ENCODE measurements at places on chromosomes 5 and 9.

GRCh38 chr5:90934091-90934719 is 375.6 kb downstream of the ADGRV1 start:
- no peak for DNase-seq

DNA sequence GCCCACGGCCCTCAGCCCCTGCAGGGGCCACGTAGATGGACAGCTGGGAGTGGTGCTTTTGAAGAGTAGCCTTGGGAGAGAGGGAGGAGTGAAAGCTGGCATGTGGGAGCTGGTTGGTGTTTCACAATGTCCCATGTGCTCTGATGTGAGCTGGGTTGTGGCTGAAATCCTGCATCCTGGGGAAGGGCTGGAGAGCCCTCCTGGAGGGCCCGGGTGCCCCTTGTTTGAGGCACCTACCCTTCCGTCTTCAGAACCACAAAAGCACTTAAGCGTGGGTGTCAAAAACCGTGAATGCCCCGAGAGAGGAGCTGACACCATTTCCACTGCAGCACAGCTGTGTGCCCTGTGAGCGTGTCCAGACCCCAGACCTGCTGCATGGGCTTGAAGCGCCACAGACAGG is 199.1 kb upstream of the ZNF618 start:
- DNase-seq: peak; percentile 66

- DNase-seq: no peak
Observed at GRCh38 chr9:110451726-110452125, 114.1 kb upstream of the TXNDC8 start.

- DNase-seq: peak; percentile 13
Observed at GRCh38 chr5:122156724-122157325, 27.5 kb downstream of the ZNF474 start.

DNA sequence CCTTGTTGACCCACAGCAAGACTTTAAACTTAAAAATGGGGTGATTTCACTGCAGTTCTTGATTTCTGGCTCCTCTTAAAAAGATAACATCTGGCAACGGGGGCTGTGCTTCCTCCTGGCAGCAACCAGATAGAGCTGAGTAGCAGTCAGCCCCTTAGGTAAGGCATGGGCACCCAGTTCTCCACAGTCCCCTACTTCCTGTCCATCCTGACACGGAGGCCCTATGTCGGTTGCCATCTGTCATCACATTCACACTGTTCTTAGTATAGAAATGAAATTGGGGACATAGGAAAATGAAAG is 11.7 kb downstream of the CD74 start:
- DNase-seq: no peak

DNA sequence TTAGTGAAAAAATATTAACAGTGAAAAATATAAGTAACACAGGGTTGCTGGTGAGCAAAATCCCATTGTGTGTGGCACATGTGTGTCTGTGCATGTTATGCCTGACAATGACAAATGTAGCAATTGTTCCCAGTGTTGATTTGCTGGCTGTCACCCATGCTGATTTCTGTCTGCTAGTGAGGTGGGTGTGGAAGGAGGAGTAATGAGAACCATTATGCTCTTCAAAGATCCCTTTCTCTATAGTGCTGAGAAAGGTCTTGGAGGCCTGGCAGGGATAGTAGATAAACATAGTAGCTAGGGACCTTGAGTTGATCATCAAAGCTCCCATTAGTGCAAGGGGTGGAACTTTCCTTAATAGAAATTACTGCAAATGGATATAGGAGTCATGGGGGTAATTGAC is 152.5 kb upstream of the CLINT1 start:
- no peak for DNase-seq

- no peak for DNase-seq
Observed at GRCh38 chr5:43839218-43839617, 236.2 kb downstream of the NNT start.

- DNase-seq: no peak
Observed at GRCh38 chr9:10434412-10434811, 178.4 kb downstream of the PTPRD start.

DNA sequence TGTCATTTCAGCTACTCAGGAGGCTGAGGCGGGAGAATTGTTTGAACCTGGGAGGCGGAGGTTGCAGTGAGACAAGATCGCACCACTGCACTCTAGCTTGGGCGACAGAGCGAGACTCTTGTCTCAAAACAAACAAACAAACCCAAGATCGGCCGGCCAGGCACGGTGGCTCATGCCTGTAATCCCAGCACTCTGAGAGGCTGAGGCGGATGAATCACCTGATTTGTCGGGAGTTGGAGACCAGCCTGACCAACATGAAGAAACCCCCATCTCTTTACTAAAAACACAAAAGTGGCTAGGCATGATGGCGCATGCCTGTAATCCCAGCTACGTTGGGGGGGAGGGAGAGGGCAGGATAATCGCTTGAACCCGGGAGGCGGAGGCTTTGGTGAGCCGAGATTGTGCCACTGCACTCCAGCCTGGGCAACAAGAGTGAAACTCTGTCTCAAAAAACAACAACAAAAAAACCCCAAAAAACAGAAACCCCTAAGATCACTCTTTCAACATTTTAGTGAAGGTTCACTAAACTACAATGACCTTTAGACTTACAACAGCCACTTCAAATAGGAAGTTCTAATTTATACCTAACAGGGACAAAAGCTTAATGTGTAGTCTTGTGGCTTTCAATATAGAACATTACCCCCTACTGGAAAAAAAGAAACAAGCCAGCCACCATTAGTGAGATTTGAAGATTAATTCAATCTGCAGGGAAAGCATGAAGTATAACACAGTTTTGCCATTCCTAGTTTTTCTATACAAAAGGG is 7.0 kb downstream of the HSPA9 start:
- no peak for DNase-seq

GRCh38 chr9:78358329-78359051 is 61.6 kb downstream of the PSAT1 start:
- no peak for DNase-seq

- DNase-seq: no peak
Observed at GRCh38 chr9:8604201-8604600, 804.6 kb upstream of the DMAC1 start.

- no peak for DNase-seq
Observed at GRCh38 chr9:17057729-17058128, 77.1 kb upstream of the CNTLN start.

DNA sequence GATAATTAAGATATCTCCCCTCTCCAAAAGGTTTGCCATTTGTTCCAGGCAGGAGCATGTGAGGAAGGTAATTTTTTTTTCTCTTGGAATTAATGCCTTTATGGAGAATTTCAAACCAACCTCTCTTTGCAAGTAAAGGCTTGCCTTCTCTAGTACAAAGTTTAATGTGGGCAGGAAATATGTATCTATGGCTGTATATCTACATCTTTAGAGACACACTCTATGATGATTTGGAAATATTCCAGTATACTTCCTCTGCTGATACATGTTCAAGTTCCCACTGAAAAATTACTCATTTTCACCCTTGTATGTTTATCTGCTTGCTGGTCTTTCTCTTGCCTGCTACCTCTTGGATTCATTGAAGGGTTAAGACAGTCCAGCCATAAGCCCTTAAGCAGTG is 83.5 kb upstream of the SEMA6A start:
- no peak for DNase-seq

GRCh38 chr5:102986074-102986473 is 133.9 kb downstream of the GIN1 start:
- no peak for DNase-seq

GRCh38 chr9:129392093-129392541 is 214.1 kb upstream of the IER5L start:
- DNase-seq: no peak

- no peak for DNase-seq
Observed at GRCh38 chr9:34240006-34240405, 61.2 kb downstream of the UBAP1 start.

DNA sequence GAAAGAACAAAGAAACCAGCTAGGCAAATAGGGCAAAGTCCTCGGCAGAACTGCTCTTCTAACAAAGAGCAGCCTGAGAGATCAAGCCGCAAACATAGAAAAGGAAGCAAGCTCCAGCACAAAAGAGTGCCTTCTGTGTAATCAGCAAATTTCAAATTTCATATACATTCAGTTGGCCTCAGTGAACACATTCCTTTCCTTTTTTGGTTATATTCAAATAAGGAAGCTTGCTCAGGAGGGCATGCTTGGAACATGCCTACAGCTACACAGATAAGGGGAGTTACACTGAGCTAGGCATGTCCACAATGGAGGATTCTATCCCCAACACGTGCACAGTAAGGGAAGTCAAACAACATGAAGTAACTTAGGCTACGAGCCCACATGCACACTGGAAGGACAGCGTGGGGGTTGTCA is 23.4 kb downstream of the IL33 start:
- DNase-seq: no peak

GRCh38 chr5:135173662-135174290 is 139.7 kb upstream of the PITX1 start:
- no peak for DNase-seq

DNA sequence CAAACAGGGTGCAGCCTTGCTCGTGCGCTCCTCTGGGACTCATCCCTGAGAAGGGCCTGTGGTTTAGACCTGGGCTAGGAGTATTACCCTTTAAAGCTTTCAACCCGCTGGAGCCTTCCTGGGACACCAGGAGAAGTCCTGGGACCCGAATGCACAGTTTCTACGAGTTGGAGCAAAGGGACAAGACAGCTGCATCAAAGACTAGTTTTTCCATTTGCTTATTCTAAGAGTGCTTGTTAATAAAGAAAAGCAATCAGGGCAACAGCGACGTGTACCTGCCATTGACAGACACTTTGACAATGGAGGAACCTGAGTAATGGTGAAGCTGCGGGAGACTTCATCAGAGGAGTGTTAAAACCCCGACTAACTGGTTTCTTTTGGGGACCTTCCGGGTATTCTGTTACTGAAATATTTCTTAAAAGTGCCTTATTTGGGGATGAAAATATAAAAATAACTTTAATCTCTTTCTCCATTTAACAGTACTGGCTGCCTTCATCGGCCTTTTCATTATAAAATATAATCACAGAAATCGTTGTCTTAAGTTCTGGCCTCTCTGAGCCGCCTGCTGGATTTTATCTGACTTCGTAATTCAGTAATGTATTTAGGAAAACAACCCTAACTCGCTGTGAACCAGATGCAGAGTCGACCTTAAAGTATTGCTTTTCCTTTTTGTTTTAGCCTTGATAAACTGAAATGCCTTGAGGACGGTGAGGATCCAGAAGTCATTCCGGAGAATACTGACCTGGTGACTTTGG is 732 bp downstream of the SNAPC3 start:
- peak; percentile 4 for DNase-seq

- DNase-seq: no peak
Observed at GRCh38 chr5:109701792-109702191, 12.1 kb downstream of the MAN2A1 start.

- peak; percentile 92 for DNase-seq
Observed at GRCh38 chr5:103428411-103428871, 134.1 kb downstream of the NUDT12 start.

GRCh38 chr9:27280860-27281259 is 16.1 kb downstream of the EQTN start:
- no peak for DNase-seq

DNA sequence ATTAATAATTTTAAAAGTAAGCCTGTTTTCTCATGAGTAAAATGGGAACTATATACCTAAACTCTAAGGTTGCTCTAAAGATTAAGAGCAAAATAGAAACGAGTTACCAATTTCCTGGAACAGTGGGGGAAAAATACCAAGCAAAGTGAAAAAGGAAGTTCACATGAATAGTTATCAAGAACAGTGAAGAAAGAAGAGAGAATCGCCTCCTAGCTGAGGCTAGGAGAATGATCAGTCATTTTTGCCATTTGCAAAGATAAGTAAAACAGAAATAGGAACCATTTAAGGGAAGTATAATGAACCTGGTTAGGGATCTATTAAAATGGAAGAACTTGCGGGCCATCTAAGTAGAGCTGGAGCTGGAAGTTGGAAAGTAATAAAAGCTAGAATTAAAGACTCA is 50.7 kb downstream of the P4HA2 start:
- DNase-seq: no peak

GRCh38 chr5:90220554-90220953 is 189.0 kb downstream of the CETN3 start:
- DNase-seq: no peak

DNA sequence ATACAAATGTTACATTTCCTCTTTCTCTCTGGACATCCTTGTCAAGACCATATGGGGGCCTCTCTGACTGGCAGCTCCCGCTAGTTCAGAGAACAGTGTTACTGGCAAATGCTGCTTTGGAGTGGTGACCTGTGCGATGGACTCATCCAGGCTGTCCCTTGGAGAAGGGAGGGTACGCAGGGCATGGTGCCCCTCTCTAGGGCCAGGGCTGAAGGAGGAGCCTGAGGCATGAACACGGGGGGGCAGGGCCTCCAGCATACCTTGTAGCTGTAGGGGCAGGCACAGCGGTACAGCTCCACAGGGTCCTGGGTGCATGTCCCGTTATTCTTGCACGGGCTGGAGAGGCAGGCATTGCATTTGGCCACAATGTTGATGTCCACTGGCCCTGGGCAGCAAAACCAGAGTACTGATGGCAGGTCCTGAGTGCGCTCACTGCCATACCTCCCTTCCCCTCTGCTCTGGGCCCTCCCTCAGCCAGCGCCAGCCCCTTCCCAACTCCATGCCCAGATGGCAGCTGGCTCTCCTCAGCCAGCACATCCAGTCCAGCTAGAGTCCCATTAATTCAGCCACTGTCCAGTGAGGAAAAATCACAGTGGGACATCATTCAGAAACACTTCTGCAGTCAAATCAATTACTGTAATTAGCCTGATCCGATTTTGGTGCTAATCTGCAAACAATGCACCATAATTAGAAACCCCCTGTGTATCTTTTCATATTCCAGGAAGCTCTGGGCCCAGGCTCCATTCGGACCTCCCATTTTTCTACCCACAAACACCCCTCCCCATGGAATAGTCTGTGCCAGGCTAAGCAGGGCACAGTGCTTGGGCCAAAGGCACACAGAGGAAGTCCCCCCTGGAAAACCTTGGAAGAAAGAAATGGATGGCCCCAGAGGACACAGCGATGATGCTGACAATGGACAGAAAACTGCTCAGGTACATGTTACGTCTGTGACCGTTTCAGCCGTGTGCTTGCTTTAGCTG is 128.8 kb upstream of the PANK3 start:
- no peak for DNase-seq

- no peak for DNase-seq
Observed at GRCh38 chr9:119282476-119283077, 86.7 kb downstream of the BRINP1 start.

GRCh38 chr9:14868772-14869583 is 41.2 kb downstream of the FREM1 start:
- DNase-seq: peak; percentile 72

- no peak for DNase-seq
Observed at GRCh38 chr9:36881743-36882441, 152.2 kb downstream of the PAX5 start.

GRCh38 chr9:515665-516064 is 301.0 kb downstream of the DOCK8 start:
- DNase-seq: no peak

GRCh38 chr5:154380263-154380662 is 65.5 kb upstream of the SAP30L start:
- DNase-seq: no peak

- no peak for DNase-seq
Observed at GRCh38 chr5:113226116-113226736, 208.6 kb downstream of the TSSK1B start.

- peak; percentile 67 for DNase-seq
Observed at GRCh38 chr9:112174222-112174964, 704 bp downstream of the SUSD1 start.

Data from SJCRH30 (cell line).